Skin of body (tissue), 3 donors: ENCODE measurements at places on chromosomes 3 and 15. TPM values are rescaled to one million over a fixed set of nuclear protein-coding genes. Genes with fewer than 3 reads are reported as not detected.

PAQR5 gene
- total RNA-seq, result 7.2 TPM

SLC22A13 gene
- 0.30 TPM for total RNA-seq

TMEM108 gene
- total RNA-seq, result 1.4 TPM

TM4SF4 gene
- total RNA-seq, result not detected

GPR149 gene
- not detected for total RNA-seq

ISLR gene
- 46.8 TPM for total RNA-seq

CAPN7 gene
- 48.9 TPM for total RNA-seq

NGLY1 gene
- 29.5 TPM for total RNA-seq

UPK1B gene
- 0.59 TPM for total RNA-seq

FEZF2 gene
- not detected for total RNA-seq

IRAK2 gene
- 3.8 TPM for total RNA-seq

CCDC39 gene
- not detected for total RNA-seq

AHSG gene
- total RNA-seq, result not detected

NR2E3 gene
- 0.79 TPM for total RNA-seq

LDHAL6B gene
- total RNA-seq, result not detected

HTR3E gene
- not detected for total RNA-seq

GNL3 gene
- 109 TPM for total RNA-seq

UBR1 gene
- 38.7 TPM for total RNA-seq

GUCA1C gene
- not detected for total RNA-seq

SAMMSON gene
- total RNA-seq, result 0.69 TPM

CCK gene
- 1.6 TPM for total RNA-seq

BNC1 gene
- total RNA-seq, result 9.2 TPM

GNB5 gene
- 8.9 TPM for total RNA-seq

PCNP gene
- 130 TPM for total RNA-seq

ANKRD63 gene
- not detected for total RNA-seq

PLA2G4E gene
- 33.8 TPM for total RNA-seq

KLHL40 gene
- total RNA-seq, result 13.4 TPM

BCL2A1 gene
- total RNA-seq, result 8.2 TPM

STAB1 gene
- 42.4 TPM for total RNA-seq

RNF7 gene
- total RNA-seq, result 30.7 TPM

BCHE gene
- 28.8 TPM for total RNA-seq

CRYBG3 gene
- total RNA-seq, result 49.5 TPM

CNTN3 gene
- total RNA-seq, result 21.7 TPM

PHC3 gene
- 48.7 TPM for total RNA-seq

IGF2BP2 gene
- 39.1 TPM for total RNA-seq

PRSS50 gene
- total RNA-seq, result 0.89 TPM

ST8SIA2 gene
- 3.2 TPM for total RNA-seq

SERPINI2 gene
- not detected for total RNA-seq

ACKR4 gene
- total RNA-seq, result 41.2 TPM

ARHGEF26 gene
- 13.8 TPM for total RNA-seq

CPN2 gene
- total RNA-seq, result 0.10 TPM

C3orf80 gene
- not detected for total RNA-seq

DPPA2 gene
- total RNA-seq, result not detected

TRIM71 gene
- total RNA-seq, result 0.69 TPM

PPP1R14D gene
- total RNA-seq, result not detected

CDCP1 gene
- 8.5 TPM for total RNA-seq

TICRR gene
- 2.4 TPM for total RNA-seq

COL8A1 gene
- total RNA-seq, result 6.2 TPM

MYO1E gene
- 58.8 TPM for total RNA-seq

ADIPOQ gene
- total RNA-seq, result 86.7 TPM

FBXW12 gene
- total RNA-seq, result not detected

RASSF1 gene
- 28.6 TPM for total RNA-seq

IMPG2 gene
- total RNA-seq, result 0.59 TPM

ATP8B4 gene
- total RNA-seq, result 19.5 TPM

LXN gene
- total RNA-seq, result 14.1 TPM

PATL2 gene
- 0.79 TPM for total RNA-seq

MORC1 gene
- not detected for total RNA-seq
